ENCODE measurements at places on chromosomes 6 and 20.

DNA sequence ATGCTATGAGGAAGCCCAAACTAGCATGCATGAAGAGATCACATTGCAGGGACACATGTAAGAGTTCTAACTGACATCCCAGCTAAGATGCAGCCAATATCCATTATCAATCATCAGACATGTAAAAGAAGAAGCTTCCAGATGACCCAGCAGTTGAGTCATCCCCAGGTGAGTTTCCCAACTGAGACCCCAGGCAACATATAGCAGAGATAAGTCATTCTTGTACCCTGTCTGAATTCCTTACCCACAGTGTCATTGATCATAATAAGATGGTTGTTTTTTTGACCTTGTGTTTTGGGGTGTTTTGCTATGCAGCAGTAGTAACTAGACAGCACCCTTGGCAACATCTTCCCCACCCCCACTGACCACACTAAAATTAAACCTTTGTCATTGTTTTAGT lies 18.9 kb downstream of the SIRPD start:
- DNase-seq, result no peak

DNA sequence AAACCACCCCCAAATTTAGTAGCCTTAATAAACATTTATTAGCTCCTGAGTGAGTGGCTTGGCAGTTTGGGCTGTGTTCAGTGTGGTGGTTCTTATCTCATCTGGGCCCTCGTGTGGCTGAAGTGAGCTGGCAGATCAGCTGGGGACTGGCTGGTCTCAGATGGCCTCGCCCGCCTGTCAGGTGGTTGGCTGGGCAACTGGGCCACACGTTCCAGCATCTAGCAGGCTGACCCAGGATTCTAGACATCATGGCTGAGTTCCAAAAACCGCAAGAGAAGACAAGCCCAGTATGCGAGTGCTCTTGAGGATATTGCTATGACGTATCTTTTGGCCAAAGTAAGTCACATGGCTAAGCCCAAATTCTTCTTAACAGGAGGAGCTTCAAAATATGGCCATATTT lies 28.9 kb downstream of the EIF2S2 start:
- DNase-seq, result no peak

DNA sequence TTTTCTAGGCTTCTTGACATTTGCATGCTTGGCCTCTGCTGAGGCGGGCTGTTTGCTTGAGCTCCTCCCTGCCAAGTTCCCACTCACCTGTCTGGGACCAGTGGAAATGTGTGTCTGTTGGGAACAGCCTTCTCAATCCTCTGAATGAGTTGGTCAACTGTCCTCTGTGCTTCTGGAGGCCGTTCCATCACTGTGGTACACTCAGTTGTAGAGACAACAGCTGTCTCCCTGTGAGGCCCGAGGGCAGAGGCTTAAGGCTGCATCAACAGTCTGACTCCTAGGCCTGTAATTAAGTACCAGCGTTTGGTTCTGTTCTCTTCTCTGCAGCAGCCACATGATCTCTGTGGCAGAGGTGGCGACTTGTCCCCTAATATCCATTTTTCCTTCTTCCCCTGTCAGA lies 110.9 kb downstream of the CDC5L start:
- no peak for DNase-seq

GRCh38 chr20:19511931-19512330 lies 246.1 kb upstream of the RIN2 start:
- no peak for DNase-seq

DNA sequence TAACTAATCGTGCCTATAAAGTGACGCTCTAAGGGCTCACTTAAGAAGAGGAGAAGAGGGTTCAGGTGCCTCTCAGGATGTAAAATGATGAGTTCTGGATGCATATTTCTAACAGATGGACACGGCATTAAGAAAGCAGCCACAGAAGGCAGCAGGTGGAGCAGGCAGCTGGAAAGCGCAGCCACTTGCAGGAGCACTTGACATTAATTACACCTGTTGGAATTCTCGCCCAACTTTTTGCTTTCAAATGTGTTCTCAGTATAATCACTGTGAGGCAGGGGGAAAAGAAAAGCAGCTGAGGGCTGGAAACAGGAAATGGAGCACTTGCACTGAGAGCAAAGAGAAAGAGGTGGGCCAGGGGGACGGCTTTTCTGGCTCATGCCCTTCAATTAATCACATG lies 164.2 kb downstream of the NKAIN2 start:
- no peak for DNase-seq

GRCh38 chr6:140897804-140898573 lies 1234.7 kb upstream of the GJE1 start:
- no peak for DNase-seq

- no peak for DNase-seq
Observed at GRCh38 chr20:58097429-58097828, 131.0 kb downstream of the ANKRD60 start.
